Stomach (tissue), 19 donors: ENCODE measurements at places on chromosomes 3 and 15. TPM values are rescaled to one million over a fixed set of nuclear protein-coding genes. Genes with fewer than 3 reads are reported as not detected.

The UNC13C gene
- 0.58 TPM for total RNA-seq

The DGKG gene
- 26.3 TPM for total RNA-seq

GRCh38 chr3:55242921-55243320 is 244.2 kb downstream of the WNT5A start:
- DNase-seq = no peak

GRCh38 chr3:42101048-42101447 is 9.9 kb downstream of the TRAK1 start:
- no peak for DNase-seq

DNA sequence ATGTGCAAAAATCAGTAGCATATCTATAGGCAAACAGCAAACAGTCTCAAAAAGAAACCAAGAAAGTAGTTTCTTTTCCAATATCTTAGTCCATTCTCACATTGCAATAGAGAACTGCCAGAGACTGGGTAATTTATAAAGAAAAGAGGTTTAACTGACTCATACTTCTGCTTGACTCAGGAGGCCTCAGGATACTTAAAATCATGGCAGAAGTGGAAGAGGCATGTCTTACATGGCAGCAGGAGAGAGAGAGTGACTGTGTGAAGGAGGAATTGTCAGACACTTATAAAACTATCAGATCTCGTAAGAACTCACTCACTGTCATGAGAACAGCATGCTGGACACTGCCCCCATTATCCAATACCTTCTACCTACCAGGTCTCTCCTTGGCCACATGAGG is 327.9 kb upstream of the EPHA3 start:
- no peak for DNase-seq

The CHRM5 gene
- not detected for total RNA-seq
